Stimulated activated CD8-positive, alpha-beta memory T cell treated with anti-CD3 and anti-CD28 coated beads, Interleukin-4, amount 100 ng/mL, for 48 hours (primary cell): ENCODE measurements at places on chromosomes 6 and 20.

DNA sequence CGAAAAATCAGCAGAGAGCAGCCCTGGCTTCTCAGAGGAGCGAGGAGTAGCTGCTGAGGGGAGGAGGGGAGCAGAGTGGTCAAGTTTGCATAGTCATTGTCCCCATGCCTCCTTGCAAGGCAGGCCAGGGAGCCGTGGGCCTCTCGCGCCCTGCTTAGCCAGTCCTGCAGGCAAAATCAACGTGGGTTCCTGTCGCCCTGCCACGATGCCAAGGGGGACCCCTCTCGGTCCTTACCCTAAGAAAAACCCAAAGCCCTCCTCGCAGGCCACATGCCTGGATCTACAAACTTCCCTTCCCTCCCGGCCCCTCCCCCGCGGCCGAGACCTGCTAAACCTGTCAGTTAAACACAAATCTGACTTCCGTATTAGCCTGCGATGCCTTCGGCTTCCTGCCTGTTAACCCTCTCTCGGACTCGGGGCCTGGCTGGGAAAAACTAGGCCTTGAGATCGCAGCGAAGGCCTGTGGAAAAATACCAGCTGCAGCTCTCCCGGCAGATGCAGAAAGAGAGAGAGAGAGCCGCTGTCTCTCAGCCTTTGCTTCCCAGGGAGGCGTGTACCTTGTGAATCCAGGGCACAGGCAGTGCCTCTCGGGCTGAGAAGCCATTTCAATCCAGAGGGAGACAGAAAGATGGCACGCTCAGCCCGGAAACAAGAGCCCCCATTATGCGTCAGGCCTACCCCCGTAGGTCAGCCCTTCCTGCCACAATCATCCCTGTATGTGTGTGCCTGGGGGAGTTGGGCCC lies 968 bp upstream of the ZMYND8 start:
- peak; percentile 80 for DNase-seq

- no peak for DNase-seq
Measured at GRCh38 chr20:62924442-62925075, 1.7 kb downstream of the DIDO1 start.

DNA sequence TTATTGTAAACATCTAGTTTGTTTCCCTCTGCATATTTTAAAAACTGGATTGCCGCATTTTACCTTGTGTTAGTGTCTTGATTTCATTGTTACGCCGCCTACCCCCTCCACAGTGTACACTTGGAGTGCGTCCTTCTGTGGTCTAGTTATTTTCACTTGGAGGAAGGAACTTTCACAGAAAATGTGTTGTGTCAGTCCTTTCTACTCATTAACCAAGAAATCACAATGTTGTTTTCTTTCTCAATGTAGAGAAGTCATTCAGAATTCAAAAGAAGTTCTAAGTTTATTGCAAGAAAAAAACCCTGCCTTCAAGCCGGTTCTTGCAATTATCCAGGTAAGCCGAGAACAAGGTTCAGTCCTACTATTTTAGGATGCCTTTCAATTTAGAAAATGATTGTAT lies 10.3 kb downstream of the MTHFD1L start:
- DNase-seq, result no peak

- no peak for DNase-seq
Measured at GRCh38 chr6:26045928-26046368, 41.3 kb upstream of the HFE start.

DNA sequence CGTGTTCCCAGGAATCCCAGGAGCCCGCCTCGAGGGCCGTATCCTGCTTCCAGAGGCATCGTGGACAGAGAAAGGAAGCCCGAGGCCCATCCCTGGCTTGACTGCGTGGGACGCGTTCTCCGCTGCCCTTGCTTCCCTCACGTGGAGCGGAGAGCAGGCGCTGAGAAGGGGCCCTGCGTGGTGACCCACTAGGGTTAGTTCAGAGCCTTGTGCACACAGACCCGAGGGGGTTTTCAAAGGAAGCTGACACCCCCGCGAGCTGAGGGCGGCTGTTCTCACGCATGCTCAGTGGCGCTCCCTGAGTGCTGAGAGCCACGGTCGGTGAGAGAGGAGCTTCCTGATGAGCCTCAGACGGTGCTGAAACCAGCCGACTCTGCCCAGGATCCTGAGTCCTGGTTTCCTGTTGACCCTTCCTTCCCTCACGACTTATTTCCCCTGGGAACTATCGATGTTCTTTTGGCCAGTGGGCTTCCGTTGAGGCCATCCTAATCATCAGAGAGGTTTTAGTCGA lies 28.9 kb upstream of the CCR6 start:
- peak; percentile 78 for DNase-seq

DNA sequence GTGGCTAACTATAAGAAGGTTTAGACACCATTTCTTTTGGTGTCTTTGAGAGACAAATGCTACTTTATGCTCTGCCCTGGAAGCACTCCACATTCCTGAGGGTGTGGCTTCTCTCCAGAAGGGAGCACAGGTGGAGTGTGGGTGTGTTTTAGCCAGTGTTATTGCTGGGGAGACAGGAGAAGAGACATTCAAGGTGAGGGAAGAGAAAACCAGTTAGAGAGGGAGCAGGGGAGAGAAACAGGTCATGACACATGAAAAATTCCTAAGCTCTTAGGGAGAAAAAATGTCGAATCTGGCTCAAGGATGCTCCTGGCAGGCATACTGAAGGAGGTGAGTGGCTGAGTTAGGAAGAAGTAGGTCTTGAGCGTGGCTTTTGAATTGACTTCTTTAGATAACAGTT lies 292.8 kb downstream of the CLIC5 start:
- no peak for DNase-seq

DNA sequence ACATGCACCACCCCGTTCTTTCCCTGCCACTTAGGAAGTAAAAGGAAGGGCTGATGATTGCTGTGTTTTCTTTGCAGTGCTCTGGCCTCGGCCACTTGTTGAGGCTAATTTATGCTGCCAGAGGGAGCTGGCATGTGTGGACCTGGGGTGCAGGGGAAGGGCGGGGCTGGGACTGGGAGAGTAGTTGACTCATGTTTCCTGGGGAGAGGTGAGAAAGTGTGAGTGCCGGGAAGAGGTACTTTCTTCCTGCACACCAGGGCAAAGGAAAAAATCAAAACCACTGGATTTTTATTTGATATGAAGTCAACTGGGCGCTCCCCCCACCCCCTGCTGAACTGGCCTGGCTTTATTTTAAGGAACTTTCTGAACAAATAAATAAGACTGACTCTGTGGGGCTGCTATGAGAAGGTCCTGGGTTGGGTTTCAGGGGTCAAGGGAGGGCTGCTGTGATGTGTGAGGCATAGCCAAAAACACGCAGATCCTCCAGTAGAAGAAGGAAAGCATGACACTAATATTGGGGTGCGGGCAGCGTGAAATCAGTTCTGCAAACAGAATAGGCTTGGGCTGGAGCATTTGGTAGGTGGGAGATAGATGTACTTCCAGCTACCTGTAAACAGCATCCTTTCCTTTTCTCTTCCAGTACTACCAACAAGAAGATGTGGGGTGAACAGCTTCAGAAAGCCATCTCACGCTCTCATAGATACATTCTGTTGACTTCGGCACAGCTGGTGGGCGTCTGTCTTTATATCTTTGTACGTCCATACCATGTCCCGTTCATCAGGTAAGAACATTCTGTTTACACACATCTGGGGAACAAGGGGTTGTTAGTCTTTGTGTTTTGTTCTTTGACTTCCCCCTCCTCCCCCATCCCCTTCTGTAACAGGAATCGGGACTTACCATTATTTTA lies 87.5 kb downstream of the SYNJ2 start:
- DNase-seq, result no peak

DNA sequence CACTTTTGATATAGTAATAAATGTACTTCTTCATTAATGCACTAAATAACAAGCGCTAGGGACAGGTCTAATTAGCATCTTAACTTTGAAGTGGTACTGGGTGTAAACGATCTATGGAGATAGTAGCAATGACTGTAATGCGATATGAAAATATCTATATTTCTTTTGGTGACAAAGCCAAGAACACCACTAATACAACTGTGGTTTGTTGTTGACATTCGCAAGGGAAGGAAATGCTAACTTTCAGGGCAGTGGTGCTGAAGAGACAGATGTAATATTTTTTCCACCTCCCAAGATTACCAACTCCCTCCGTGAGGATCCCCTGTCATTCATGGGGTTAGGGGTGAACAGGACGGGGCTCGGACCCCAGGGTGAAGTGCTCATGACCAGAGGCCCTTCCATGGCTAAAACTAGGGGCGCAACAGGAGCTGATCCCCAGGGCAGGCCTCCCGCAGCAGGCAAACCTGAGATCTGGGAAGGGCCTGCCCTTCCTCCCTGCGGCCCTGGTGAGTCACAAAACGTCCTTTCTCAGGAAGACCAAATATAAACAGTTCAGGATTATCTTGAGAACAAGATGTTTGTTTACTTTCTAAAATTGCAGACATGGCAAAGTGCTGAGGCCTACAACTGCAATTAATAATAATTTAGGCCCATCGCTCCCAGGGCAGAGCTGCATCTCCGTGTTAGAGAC lies 65.0 kb upstream of the TOX2 start:
- DNase-seq, result no peak

DNA sequence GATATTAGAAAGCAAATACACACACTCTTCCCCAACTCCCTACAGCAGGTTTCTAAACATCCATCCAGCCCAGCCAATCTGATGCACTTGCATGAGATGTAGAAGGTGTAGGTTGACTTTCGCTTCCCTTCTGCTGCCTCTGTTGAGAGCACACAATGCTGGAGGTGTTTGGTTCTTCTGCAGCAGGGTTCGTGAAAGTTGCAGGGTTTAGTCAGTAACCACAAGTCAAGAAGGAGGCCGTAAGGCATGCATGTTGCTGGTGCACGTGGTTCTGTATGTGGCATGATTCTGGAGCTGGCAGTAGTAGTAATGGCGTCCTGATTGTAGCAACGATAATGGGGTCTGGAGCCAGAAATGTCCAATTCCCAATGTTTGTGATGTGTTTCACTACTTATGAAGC lies 53.0 kb downstream of the DEK start:
- peak; percentile 42 for DNase-seq

DNA sequence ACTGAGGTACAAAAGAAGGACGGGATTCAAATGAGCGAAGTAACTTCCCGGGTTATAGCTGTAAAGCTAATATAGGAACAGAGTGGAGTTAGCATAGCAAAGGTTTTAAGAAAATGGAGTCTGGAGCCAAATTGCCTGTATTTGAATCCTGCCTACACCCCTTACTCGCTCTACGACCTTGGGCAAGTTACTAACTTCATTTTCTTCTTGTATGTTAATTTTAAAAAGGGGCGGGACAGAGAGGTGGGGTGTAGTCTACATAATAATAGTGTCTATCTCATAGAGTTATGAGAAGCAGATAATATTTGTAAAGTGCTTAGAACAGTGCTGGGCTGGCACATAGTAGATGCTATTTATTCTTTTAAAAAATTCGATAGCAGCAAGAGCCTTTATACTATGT lies 705 bp downstream of the ZSCAN23 start:
- DNase-seq, result no peak

DNA sequence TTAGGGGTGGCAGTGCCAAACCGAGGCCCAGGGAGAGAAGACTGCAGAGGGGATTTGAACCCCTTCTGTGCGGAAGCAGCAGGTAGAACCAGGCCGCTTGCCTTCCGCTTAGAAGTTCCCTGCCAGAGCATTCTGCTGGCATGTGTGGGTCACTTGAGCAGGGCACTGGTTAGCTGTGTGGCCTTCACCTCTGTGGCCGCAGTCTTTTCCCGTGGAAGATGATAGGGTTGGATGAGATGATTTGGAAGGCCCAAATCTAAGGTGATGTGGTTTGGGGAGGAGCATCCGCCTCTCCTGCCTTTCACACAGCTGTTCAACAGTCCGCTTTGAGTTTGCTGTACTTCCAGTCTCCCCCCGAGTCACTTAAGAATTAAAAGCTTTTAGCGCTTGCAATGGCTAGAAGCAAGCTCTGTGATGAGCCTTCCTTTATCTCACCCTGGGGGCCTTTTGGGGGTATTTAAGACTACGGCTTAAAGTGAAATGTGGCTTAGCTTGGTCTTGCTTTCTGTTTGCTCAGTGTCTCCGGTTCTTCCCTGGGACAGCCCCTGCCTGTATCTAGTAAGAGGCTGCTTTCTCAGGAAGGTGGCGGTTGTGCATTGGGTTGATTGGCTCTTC lies 743 bp downstream of the CMTR1 start:
- peak; percentile 58 for DNase-seq

DNA sequence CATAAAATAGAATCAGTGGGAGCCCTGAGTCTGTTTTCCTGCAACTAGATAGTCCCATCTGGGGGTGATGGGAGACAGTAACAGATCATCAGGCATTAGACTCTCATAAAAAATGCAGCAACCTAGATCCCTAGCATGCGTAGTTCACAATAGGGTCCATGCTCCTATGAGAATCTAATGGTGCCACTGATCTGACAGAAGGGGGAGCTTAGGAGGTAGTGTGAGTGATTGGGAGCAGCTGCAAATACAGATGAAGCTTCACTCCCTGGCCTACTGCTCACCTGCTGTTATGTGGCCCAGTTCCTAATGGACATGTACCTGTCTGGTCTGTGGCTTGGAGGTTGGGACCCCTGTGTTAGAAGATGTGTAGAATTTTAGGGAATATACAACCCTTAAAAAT lies 904.5 kb upstream of the EPHA7 start:
- DNase-seq, result no peak

DNA sequence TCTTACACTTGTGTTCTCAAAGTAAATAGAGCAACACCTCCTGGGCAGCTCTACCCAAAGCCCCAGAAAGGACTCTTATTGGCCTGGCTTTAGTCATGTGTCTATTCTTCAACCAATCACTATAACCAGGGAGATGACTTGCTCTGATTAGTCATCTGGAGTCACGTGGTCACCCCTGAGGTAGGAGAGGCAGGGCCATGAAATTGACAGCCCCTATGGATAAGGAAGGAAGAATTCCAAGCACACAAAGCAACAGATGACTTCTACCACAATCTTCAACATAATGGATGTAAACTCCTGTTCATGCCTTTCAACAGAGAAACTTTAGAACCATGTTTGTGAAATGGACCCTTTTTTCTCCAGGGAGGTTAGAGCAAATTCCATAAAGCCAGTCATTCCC lies 24.6 kb upstream of the EYA2 start:
- no peak for DNase-seq

GRCh38 chr6:144008120-144008811 lies at the start of gene PLAGL1:
TSS of gene PLAGL1 (minus strand) at chr6:144008259. CDS start at chr6:143948136, 60,123 bp downstream.
- DNase-seq, result peak; percentile 36

GRCh38 chr20:39264506-39265172 lies 302.5 kb downstream of the DHX35 start:
- DNase-seq, result peak; percentile 69

- no peak for DNase-seq
Measured at GRCh38 chr6:5181510-5182317, 79.0 kb downstream of the LYRM4 start.

GRCh38 chr6:144778773-144779492 lies 493.8 kb downstream of the UTRN start:
- DNase-seq, result no peak
